ENCODE measurements at places on chromosomes 1 and 21.

DNA sequence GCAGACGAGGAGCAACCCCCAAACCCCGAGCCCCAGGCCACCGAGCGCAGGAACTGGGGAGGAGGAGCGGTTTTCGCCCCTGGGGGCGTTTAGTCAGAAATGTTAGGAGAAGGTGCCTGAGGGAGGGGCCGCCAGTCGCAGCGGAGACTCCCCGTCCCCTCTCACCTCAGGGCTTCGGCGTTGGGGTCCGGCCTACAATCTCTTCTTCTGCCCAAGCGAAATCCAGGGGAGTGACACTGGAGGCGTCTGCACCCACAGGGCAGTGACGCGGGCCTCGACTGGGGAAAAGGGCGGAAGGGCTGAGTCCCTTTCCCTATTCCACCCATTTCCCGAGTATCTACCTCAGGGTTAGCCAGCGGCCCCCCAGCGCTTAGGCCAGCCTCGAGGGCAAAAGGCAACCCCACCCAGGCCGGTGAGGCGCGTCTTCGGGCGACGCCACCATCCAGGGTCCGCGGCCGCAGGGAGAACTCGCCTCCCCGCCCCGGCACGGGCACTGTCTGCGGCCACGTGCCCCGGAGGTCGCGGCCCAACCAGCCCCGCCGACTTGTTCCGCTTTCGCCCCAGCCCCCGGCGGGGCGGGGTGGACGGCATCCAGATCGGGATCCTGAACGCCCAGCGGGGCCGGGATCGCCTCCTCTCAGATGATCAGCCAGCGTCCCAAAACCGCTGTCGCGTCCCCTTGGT is 118.7 kb upstream of the BARHL2 start:
- DNase-seq, result no peak

GRCh38 chr21:27487676-27488075 is 520.8 kb upstream of the ADAMTS5 start:
- no peak for DNase-seq

DNA sequence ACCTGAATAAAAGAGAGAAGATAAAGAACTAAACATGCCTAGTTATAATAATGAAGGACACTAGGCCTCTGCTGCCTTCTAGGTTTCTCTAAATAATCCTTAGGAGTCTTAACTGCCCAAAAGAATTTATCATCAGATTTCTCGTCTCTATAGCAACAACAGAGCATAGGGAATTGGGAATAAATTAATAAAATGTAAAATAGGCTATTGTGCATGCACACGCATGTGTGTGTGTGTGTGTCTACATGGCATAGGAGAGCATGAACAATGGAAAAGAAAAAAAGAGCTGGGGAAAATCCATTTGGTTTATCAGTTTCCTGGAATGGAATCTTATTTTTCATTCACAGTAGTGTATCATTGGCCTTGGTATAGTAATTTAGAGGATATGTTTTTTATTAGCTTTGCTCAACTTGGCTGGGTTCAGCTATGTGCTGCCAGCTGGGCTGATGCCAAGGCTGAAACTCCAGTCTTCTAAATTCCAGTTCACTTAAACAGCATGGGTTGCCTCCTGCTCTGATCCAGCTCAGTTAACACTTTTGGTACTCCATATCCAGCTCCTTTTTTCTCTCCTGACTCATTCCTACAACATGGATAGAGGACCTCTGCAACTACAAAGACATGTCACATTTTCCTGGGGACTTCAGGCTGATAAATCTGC is 80.6 kb upstream of the SLFNL1 start:
- DNase-seq, result peak; percentile 85

DNA sequence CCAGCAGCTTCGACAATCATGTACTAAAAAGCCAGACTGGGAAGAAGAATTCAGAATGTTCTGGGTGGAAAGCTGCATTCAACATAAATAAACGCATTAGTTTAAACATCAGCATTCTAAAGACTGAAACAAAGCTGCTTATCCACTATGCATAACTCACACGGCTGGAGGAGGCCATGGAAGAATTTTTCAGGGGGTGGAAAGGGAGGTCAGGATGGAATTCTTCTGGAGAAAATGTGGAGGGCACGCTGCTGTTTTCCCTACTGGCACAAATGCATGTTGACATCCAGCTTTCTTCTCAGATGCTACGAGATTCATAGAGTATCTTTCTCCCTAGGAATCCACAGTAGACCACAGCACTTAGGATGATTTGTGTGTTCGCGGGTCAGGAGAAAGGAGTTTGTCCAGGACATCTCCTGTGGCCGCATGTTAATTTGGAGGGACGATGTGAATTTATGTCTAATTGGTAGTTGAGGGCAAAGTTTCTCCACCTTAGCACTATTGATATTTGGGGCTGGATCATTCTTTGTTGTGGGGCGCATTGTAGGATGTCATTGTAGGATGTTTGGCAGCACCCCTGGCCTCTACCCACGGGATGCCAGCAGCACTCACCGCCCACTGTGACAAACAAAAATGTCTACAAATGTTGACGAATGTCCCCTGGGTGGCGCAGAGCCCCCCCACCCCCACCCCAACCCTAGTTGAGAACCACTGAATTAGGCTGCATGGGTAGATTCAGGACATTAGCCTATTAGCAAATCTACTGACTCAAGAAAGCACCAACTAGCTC is 86.5 kb upstream of the KAZN start:
- peak; percentile 72 for DNase-seq

GRCh38 chr1:167520711-167521206 is 2.4 kb upstream of the CD247 start:
- DNase-seq, result no peak

DNA sequence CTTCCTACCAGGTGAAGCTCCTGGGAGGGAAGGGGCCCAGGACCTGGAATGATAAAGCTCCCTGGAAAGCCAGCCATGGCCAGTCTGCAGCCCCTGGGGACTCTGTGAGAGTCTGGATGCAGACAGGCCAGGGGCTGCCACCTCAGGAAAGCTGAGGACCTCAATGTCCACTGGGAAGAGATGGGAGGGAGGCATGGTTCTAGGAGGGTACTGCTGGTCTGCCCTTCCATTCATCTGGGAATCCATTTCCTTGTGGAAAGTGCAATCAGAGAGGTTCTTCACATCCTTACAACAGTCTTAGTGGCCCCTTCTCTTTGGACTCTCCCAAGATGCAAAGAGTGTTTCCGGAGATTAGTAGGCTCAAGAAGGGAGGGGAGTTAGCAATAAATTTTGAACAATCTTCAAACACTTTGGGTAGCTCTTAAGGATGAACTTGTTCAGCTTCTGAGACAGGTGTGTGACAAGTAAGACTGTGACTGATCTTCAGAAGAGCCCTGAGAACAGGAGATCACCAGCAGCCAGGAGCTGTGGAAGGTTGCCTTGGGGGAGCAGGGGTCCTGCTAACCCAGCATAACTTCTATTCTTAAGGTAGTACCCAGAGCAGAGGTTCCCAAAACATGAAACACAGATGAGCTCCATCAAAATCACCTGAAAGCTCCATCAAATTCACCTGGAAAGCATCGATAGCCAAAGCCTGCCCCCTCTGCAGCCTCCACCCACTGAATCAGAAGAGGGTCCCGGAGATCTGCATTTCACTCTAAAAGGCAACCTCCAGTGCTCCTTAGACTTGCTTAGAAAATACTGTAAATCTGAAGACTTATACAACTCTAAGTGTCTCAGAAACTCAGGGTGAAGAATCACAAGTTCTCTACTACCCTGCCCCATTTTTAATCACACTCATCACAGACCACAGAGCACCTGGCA is 616 bp upstream of the LAX1 start:
- DNase-seq, result no peak

GRCh38 chr21:40060083-40060677 is 192.9 kb downstream of the PCP4 start:
- no peak for DNase-seq

- no peak for DNase-seq
Observed at GRCh38 chr1:206685334-206685768, 646 bp downstream of the MAPKAPK2 start.

- peak; percentile 86 for DNase-seq
Observed at GRCh38 chr1:225772323-225772768, 5.3 kb upstream of the SRP9 start.

DNA sequence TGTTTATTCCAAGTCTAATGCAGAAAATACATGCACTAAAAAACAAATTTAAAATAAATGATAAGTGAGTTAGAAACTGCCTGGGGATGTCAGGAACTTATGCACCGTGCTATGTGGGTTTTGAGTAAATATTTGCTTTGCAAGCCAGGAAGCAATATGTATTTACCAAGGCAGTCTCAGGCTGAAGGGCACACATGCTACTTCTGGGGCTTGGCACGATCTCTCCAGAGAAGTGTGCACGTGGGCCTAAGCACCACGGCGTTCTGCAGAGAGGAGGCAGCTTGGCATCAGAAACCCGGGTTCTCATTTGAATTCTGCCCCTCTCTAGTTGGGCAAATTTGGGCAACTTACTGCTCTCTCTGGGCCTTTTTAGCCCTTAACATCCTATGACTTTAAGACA is 72.6 kb upstream of the ROR1 start:
- no peak for DNase-seq

DNA sequence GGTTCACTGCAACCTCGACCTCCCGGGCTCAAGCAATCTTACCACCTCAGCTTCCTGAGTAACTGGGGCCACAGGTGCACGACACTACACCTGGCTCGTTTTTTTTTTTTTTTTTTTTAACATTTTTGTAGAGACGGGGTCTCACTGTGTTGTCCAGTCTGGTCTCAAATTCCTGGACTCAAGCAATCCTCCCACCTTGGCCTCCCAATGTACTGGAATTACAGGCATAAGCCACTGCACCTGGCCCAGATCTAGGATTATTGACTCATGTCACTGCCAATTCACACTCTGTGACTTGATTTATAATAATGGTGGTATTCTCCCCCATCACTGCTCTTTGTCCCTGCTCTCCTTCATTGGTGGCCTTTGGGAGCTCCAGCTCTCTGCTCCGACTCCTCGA is 145.1 kb downstream of the PTPRU start:
- no peak for DNase-seq

- no peak for DNase-seq
Observed at GRCh38 chr1:209876078-209876800, 48.5 kb downstream of the UTP25 start.

DNA sequence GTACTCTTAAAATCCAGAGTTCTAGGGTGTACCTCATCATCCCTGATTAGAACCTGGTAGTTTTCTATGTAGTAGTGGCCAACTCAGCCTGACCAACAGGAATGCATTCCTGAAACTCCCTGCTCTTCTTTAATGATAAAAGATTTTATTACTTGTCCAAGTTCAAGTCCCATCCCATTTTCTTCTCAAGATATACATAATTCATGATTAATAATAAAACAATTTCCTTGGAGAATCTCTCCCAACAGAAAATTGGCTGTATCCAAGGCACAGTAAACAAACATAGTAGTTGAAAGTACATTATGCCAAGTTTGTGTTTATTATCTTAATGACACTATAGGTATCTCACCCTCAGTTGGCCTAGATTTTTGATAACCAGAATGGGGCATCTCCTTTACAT is 714.1 kb upstream of the ADAMTS5 start:
- no peak for DNase-seq

- no peak for DNase-seq
Observed at GRCh38 chr1:75233302-75233929, 99.2 kb downstream of the LHX8 start.

DNA sequence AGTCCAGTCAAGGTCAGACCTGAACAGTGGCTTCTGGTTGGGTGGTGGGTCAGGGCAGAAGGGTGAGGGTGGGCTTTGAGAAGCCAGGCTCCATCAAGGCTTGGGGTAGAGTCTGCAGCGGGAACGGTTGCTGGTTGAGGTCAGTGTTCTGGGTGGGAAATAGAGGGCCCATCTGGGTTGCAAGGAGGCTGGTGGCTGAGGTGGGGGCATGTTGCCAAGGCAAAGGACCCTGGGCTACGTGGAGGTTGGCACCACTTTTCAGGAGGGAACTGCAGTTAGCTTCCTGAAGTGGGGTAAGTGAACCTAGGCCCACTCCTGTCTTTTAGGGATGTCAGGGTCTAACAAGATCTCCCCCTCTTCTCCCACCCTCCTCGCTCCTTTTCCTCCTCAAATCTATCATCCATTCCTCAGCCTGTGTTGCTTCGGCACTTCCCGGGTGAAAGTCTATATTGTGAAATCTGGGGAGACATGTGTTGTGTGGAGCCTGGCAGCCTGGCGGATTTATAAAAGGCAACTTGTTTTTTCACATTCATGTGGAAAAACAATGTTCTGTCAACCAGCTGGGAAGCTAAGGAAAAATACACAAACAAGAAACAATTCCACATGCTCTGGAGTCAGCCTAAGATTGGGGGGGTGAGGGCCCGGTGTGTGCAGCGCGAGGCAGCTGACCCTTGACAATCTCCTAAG is 1.5 kb downstream of the IL22RA1 start:
- no peak for DNase-seq

GRCh38 chr21:31524140-31524539 is 135.4 kb upstream of the SOD1 start:
- no peak for DNase-seq

DNA sequence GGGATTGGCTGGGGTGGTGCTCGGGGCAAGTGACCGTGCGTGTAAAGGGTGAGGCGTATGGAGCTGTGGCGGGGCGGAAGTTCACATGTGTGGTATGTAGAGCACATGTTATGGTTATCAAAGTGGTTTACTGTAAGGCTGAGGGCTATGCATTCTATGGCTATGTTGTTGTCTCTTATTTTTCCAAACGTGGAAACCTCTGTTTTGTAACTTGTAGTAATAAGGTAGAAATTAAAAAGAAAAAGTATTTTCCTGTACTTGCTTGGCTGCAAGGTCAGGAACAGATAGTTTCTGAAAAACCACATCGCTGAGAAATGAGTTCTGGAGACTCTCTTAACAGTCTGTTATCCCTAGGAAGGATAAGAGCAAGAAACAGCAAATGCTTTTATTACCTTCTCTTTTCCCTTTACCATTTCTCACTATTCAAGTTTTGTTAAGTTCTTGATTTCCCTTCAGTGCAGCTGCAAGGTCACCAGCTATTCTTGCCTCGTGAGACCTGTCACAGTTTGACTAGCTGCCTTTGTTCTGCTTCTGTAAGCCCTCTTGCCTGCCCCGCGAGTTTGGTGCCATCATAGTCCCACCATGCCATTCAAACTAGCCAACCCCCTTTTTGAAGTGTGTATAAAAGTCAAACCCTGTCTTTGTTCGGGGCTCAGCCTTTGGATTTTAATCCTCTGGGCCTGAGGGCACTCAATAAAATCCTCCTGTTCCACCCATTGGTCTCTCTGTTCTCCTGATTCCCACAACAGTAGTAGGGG is 9.5 kb downstream of the RNU1-2 start:
- DNase-seq, result no peak

- no peak for DNase-seq
Observed at GRCh38 chr1:30748699-30749401, 8.7 kb downstream of the LAPTM5 start.

GRCh38 chr21:39007532-39007931 is 175.7 kb downstream of the PSMG1 start:
- DNase-seq, result no peak

Measured in lower leg skin (tissue), 4 donors.